ENCODE measurements at places on chromosomes 3 and 15.
A peak's percentile ranks its signal among the peaks of the same experiment; 100 is the strongest.

DNA sequence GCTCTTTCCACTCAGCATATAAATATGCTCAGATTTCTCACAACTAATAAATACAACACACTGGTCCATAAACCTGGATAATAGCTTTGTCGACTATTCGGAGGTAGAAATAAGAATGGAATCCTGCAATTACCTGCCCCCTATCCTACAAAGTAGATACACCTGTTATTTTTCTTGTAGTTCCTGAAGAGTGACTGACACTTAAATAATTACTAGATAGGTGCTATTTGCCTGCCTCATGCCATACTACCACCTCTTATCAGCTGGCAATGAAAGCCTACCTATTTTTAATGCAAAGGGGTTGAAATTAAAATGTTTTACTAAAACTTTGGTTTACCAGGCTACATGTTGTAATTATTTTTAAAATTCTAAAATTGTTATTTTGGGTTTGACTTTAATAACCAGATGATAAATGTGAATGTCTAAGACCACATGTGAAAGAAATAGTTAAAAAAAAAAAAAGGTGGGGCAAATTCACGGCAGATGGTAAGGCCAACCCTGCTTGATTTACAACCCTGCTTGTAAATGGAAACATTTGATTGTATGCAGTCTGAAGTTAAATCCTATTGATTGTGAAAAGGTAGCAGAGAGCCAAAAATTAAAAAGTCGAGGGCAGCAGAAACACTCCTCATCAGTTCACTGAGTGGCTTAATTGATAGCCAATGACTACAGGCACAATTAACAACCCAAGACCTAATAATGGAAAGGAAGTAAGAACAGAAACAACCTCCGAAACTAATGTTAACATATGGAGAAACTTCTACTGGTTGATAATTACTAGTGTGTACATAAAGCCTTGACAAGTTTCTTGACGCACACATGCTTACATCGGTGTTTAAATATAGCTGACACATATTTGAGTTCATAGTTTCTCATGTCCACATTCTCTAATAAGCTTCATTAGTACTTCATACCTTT lies 8.9 kb downstream of the PEAK1 start:
- no peak for DNase-seq

DNA sequence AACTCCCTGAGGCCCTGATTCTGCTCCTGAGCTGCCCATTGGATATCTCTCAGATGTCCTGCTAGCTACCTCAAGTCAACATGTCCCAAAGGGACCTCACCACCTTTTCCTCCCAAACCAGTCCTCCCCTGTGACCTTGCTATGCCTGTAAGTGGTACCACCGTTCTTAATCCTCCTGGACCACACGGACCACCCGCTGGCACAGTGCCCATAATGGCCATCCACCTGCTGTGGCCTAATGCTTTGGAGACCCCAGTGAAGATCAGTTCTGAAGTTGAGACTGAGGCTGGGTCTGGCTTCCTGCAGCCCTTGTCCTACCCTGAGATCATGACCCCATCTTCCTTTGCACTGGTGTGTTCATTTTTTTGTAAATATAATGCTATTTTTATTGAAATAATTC lies 15.0 kb upstream of the VPS8 start:
- DNase-seq, result no peak

DNA sequence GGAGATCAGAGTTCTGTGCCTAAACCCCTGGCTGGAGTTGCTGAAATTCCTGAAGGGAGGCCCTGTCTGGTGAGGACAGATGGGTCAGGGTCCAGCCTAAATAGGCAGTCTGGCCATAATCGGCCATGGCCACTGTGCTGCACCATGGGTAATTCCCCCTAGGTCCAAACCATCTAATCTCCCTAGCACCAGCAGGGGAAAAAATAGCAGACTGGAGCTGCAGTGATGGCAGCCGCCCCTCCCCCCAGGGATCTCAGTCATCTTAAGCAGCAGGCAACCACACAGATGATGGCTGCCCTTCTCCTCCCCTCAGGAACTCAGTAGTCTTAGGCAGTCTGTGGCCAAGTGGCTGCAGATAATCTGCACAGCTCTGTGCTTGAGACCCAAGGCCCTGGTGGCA lies 68.4 kb upstream of the CD96 start:
- no peak for DNase-seq

- no peak for DNase-seq
Measured at GRCh38 chr3:48399387-48400172, 27.6 kb downstream of the FBXW12 start.

DNA sequence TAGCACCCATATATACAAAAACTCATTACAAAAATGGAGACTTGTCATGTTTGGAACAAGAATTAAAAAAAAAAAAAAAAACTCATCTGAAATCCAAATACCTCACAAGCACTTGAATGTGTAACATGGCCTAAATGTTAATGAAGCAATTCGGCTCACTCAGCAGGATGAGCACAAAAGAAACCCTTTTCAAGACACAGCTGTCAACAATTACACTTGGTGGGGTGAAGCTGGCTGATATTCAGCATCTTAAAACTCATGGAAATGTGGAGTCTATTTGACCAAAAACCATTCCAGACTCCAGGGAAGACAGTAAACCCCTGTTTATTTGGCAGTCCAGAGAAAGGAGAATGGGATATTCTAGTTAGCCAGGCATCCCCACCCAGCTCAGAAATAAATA lies 205.4 kb upstream of the TSC22D2 start:
- no peak for DNase-seq

GRCh38 chr15:91882858-91883586 lies 29.5 kb downstream of the SLCO3A1 start:
- no peak for DNase-seq

DNA sequence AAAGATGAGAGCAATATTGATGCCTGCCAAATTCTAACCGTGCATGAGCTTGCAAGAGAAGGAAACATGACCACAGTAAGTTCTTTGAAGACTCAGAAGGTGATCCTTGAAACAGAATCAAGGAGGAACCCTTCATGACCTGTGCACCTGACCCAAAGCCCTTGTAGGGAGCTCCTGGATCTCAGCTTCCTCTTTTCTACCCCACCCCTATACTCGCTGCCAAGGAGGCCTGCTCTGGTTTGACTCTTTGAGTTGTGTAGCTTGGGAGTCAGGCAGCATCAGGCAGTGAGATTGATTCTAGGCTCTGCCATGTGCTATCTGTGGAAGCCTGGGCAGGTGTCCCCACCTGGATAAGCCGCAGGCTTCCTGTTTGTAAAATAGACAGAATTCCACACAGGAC lies 10.6 kb downstream of the TTC21A start:
- DNase-seq, result no peak

DNA sequence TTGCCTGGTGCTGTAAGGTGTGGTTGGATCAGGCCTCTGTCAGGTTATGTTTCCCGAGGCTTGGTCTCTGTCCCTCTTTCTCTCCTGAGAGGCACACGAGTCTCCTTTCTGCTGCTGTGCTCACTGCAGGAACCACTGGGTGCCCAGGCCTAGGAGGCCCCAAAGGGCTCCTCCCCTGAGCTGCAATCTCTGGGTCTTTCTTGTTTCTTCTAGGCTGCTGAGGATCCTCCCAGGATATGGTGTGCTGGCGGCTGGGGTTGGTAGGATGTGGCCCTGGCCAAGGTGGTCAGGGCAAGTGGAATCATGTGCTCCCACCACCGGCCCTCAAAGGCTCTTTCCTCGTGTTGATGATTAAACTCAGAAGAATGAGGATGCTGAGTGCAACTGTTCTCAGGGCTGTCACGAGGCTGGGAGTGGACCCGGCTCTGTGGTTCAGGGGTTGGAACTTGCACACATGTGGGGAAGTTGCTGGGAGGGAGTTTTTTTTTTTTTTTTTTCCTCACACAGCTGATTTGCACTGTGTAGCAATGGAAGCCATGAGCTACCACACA lies 43.6 kb upstream of the CTSH start:
- DNase-seq, result peak; percentile 93

DNA sequence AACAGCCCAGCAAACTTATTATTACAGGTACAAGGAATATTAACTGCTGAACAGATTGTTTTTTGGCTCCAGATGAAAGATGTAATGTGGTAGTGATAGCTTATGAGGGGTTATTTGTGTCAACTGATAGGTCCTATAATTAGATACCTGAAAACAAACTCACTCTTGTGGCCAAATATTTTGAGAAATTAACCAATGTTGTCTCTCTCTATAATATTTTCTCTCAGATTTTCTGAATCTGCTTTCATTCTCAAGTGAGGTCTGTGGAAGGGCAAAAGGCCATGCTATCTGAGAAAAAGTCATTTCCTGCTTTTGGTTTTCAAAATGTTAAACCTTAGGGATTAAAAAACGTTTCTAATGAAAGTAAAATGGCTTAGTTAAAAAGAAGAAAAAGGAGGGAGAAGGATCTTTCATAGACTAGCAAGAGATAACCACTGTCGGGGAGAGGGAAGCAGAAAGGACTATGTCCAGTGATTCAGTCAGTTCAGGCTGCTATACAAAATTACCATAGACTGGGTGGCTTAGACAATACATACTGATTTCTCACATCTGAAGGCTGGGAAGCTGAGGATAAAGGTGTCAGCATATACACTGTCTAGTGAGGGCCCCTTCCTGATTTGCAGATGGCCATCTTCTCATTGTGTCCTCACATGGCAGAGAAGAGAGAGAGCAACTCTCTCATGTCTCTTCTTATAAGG lies 277.5 kb upstream of the P2RY1 start:
- DNase-seq, result no peak

GRCh38 chr3:24945563-24945962 lies 450.9 kb upstream of the THRB start:
- DNase-seq, result no peak

DNA sequence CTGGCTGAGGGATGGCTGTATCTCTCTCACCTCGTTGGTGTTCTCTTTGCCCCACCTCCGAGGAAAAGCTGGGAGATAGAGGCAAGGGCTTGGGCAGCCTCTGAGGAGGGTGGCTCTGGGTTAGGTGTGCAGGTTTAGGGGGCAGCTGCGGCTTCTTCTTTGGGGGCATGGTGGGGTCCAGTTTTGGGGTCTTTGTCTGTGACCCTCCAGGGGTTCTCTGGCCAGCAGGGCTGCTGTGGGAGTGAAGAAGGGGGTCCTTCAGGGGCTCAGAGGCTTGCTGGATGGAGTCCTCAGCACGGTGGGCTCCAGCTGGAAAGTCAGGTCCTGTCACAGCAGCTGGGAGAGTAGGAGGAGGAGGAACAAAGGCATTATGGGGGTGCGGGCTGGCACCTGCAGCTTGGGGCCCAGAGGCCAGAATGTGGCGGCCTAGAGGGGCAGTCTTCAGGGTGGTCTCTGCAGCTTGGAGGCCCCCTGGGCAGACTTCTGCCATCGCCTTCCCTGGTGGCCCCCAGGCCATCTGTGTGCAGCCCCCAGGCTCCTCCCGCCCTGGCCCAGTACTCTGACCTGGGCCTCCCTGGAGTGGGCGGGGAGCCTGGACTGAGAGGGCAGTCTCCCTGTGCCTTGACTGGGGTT lies 7.0 kb downstream of the XIRP1 start:
- no peak for DNase-seq

- no peak for DNase-seq
Measured at GRCh38 chr3:13705702-13706280, 156.9 kb downstream of the FBLN2 start.

DNA sequence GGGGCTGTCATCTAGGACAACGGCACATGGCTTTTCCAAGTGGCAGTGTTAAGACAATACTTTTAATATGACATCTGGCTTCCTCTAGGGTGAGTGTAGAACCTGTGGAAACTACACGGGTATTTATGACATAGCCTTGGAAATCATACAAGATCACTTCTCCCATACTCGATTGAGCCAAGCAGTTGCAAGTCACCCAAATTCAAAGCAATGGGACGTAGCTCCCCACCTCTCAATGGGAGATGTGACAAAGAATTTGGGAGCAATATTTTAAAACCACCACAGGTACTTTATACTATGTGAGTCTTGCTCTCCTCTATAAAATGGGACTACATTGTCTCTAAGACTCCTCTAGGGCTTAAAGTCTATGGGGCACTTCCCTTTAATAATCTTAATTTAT lies 93.5 kb downstream of the TGFBR2 start:
- DNase-seq, result no peak

DNA sequence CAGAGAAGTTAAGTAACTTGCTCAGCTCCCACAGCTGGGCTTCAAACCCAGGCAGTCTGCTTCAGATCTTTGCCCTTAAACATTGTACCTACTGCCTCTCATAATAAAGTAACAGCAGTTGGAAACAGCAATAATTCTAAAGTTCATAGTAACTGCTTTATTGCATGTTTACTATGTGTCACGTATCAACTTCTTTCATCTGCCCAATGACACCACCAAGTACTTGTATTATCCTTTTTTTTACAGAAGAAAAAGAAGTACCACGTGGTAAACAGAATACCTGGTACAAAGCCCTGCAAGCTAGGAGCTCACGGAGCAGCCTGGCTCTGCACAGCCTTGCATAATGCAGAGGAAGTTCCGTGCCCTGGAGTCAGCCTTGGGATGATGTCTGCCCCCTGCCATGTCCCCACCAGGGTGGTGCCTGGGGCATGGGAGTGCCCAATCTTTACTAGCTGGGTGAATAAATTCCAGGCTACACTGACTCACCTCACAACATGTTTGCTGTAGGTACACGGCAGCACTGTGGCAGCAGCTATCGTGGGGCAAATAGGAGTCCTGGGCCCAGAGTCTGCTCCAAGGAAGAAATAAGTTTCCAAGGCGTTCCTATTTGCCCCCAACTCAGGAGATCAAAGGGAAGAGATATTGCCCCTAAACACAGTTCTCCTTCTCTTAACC lies 77.2 kb downstream of the LDHAL6B start:
- no peak for DNase-seq

DNA sequence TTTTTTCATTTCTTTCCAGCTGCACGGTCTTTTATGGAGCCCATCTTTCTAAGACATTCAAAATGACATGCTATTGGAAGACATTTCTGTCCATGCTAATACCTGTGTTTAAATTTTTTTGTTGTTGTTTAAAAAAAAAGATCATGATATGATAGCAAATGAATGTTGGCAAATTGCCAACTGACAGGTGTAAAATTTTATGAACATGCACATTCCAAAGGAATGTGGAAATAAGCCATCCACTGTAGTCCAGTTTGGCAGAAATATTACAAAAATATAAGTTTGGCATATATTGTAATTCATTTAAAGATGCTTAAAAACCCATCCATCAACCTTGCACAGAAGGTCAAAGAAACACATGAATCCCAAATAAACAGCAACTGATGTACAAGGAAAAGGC lies 75.6 kb upstream of the WNT5A start:
- no peak for DNase-seq

GRCh38 chr15:57994221-57995049 lies 71.1 kb downstream of the ALDH1A2 start:
- no peak for DNase-seq

GRCh38 chr3:14239940-14240339 lies 61.3 kb downstream of the LSM3 start:
- no peak for DNase-seq
